ENCODE measurements at places on chromosomes 12 and 14.

DNA sequence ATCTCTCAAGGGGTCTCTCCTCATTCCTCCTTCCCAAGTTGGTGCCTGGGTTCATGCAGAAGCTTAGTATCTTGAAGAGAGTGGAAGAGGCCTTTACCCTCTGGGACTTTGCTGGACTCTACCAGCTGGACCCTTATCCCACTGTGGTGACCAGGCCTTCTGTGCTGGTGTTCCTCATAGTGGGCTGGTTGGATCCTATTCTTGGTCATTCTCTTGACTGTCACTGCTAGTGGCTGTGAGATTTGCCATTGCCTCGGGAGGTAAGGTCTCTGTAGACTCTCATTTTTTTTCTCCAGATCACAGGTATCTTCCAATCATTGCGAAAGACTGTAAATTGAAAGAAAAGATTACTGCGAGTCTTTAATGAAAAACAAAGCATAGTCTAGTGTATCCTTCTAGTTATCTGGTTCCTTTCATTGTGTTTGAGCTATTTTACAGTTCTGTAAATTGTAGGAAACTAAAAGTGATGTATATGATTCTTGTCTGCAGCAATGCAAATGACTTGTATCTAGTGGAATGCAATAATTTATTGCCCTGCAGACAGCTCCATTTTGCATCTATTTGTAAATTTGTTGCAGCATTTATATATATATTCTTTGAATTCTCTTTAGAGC lies 217.9 kb downstream of the AEBP2 start:
- DNase-seq = no peak

- DNase-seq = no peak
Observed at GRCh38 chr14:76537906-76538647, 162.1 kb downstream of the ESRRB start.

DNA sequence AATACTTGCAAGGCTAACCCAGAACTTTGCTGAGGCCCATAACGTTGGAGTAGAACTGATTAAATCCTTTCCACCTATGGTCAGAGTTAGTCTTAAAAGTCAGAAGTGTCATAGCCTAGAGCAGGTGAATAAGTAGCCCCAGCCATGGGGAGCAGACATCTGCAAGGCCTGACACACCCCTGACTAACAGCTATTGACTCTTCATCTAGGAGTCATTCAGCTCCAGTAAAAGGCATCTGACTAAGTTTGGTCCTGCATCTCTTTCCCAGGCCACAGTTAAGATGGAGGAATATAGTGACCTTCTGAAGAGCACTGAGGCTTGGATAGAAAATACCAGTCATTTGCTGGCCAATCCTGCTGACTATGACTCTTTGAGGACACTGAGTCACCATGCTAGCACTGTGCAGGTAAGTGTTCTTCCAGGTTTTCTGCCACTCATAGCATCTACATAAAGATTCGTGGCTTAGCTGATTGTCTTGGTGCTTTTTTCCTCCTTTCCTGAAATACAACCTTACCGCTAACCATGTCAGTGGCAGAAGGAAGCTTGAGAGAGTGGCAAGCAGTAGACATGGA lies 212.9 kb downstream of the ESR2 start:
- no peak for DNase-seq

DNA sequence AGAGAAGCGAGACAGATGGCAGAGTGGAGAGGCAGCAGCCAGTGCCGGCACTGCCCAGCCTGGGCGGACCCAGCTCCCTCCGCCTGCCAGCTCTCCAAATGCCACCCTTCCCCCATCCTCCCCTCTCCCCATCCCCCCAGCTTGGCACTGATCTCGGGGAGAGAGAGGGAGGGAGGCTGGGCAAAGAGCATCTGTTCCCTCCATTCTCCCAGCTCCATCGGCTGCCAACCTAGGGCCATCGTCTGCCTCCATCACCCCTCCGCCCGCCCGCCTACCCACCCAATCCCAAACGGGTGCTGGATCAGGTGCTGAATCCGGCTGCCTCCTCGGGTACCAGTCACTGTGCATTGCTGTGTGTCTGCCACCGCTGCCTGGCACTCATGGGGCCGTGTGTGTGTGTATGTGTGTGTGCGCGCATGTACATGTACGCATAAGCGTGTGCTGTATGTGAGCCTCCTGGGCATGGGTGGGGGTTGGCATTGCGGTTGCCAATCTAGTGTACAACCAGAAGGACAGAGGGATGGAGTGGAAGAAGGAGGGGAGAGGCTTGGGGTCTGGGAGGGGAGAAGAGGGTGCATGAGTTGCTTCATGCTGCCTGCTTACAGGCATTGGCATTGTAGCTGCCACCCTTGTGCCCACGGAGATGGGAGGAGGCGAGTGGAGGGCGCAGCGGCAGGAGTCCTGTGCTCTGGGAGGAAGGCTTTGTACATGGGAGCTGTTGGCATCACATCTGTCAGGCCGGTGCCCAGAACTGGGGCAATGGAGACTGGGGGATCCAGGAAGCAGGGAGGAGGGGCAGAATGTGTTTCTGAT lies 38.4 kb downstream of the ZFHX2 start:
- no peak for DNase-seq

- DNase-seq = no peak
Observed at GRCh38 chr14:93709249-93709648, 79.0 kb downstream of the PRIMA1 start.

- no peak for DNase-seq
Observed at GRCh38 chr14:59301354-59301753, 112.9 kb downstream of the DAAM1 start.

- no peak for DNase-seq
Observed at GRCh38 chr12:77070800-77071449, 5.6 kb upstream of the E2F7 start.

GRCh38 chr12:6780573-6780972 lies 8.3 kb downstream of the LAG3 start:
- DNase-seq = no peak

GRCh38 chr12:67789266-67789665 lies 140.7 kb downstream of the DYRK2 start:
- no peak for DNase-seq

GRCh38 chr12:10965476-10965875 lies 21.2 kb downstream of the TAS2R50 start:
- DNase-seq = no peak
